Effector CD8-positive, alpha-beta T cell (primary cell): ENCODE measurements at places on chromosomes 11 and 22.

- no peak for DNase-seq
These were observed 6.1 kb downstream of the IFITM10 start for GRCh38 chr11:1744137-1744886.

- no peak for DNase-seq
These were observed 5.7 kb downstream of the FTH1 start for GRCh38 chr11:61961570-61962212.

GRCh38 chr22:42830161-42830560, 26.9 kb downstream of the ARFGAP3 start:
- DNase-seq: no peak

DNA sequence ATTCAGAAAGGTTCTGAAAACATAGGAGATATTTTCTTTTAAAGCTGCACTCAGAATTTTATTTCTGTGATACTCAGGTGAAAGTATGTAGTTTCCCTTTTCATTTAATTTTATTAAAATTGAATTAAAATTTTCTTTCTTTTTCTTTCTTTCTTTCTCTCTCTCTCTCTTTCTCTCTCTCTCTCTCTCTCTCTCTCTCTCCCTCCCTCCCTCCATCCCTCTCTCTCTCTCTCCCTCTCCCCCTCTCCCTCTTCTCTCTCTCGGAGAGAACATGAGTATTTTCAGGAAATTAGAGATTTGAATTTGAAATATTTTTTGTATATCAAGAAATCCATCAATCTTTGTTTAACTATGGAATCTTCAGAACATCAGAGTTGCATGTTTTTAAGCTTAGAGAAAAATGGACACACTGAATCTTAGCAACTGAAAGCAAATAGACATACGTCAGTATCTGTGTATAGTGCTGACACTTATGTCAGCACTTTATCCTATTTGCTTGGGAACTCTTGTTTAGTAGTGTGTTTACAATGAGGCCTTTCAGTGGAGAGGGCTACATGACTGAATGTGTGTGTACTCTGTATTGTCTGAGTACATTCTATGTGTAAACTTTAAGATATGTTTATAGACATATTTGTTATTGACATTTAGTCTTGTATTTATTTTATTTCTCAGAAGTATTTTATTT, 44.5 kb downstream of the PDE3B start:
- DNase-seq: no peak

DNA sequence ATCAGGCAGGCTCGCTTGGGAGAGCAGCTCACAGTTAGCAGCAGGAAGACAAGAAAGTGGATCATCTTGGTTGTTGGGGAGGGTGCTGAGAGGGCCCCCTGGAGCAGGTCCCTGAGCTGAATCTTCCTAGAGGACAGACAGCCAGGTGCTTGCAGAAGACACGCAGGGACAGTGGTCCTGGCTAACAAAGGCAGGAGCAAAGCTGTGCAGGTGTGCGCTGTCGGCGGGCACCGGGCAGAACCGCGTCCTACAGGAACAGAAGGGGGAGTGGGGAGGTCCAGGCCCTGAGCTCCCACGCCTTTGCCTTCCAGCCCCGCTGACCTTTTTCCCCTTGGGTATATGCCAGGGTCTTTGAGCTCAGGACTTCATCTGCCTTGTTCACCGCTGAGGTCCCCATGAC, 30.1 kb upstream of the PARVB start:
- no peak for DNase-seq

GRCh38 chr11:69460540-69461257, 20.8 kb upstream of the LINC01488 start:
- no peak for DNase-seq
